Activated CD8-positive, alpha-beta memory T cell treated with anti-CD3 and anti-CD28 coated beads for 24 hours (primary cell): ENCODE measurements at places on chromosomes 2 and 18.

DNA sequence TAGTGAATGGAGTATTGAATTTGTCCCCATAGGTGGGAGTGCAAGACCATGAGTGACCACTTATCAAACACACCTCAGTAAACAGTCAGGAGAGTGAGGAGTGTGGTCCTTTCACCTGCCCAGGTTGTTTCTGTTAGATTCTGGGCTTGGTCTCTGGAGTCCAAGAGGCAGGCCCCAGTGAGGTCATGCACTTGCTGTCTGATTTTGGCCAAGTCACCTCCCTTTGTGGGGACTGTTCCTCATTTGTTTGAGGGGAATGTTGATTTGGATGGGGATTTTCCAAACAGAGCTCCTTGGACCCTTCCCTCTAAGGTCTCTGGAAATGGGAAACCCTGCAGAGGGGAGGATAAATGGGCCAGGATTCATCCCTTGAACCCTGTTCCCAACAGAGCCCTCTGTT, 7.3 kb downstream of the IL1RN start:
- peak; percentile 49 for DNase-seq

GRCh38 chr2:102251042-102251848, 60.1 kb upstream of the IL1RL1 start:
- DNase-seq: peak; percentile 83

- no peak for DNase-seq
Measured at GRCh38 chr2:197848602-197849001, 44.2 kb downstream of the PLCL1 start.

DNA sequence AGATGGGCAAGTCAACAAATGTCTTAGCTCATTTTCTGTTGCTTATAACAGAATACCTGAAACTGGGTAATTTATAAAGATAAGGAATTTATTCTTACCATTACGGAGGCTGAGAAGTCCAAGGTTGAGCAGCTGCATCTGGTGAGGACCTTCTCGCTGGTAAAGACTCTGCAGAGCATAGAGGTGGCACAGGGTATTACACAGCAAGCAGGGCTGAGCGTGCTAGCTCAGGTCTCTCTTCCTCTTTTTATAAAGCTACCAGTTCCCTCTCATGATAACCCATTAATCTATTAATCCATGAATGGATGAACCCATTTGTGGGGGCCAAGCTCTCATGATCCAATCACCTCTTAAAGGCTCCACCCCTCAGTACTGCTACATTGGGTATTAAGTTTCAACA, 109.1 kb downstream of the CDK15 start:
- no peak for DNase-seq

GRCh38 chr2:86769838-86770237, 20.9 kb downstream of the CD8A start:
- no peak for DNase-seq

- no peak for DNase-seq
Measured at GRCh38 chr2:182584462-182584861, 131.6 kb upstream of the DNAJC10 start.

- no peak for DNase-seq
Measured at GRCh38 chr2:625415-626333, 51.5 kb downstream of the TMEM18 start.

DNA sequence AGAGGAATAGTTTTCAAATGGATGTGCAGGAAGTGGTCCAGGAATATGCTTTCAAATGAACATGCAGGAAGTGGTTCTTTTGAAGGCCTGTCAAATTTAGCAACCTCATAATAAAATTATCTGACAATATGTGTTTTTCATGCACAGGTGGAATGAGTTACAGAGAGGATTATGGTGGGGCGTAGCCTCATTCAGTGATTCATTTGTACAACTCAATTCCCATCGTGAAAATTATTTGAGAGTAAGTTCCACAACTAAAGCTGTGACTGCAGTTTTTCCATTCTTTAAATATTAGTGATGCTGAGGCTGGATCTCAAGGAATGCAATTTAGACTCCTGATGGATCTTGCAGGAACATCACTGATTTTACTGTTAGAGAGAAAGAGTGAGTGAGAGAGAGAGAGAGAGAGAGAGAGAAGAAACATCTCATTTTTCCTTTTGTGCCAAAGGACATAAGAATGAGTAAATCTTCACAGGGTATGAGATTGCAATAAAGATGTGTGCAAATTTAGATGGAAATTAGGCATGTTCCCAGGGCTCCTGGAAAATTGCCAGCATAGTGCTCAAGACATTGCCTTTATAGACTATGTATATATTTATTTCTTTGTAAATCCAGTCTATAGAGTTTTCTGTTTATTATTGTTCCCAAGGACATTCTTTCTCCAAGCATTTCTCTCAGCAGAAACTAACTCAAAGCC, 394.9 kb upstream of the ZEB2 start:
- DNase-seq: no peak

DNA sequence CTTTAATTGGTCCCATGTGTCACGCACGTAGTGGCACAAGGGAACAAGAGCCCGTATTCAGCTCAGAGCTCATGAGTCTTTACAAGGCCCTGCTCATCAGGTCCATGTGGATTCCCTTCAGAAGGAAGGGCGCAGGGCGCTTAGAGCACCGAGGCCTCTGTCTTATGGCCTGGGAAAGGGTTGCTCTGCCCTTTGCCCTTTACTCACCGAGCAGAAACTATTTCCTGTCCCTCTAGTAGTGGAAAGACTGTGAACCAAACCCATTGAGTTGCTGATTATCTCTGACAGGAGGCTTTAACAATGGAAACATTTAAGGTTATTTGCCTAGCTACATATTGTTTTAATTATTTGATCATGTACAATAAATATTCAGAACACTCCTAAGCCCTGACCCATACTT, 102.0 kb upstream of the ACAA2 start:
- DNase-seq: no peak

- DNase-seq: no peak
Measured at GRCh38 chr2:6993229-6993640, 76.0 kb downstream of the RNF144A start.

- no peak for DNase-seq
Measured at GRCh38 chr2:207504513-207505170, 25.1 kb upstream of the CREB1 start.

GRCh38 chr2:199739413-199740110, 111.4 kb downstream of the FTCDNL1 start:
- peak; percentile 88 for DNase-seq

- DNase-seq: no peak
Measured at GRCh38 chr2:213227458-213227857, 56.8 kb upstream of the SPAG16 start.

DNA sequence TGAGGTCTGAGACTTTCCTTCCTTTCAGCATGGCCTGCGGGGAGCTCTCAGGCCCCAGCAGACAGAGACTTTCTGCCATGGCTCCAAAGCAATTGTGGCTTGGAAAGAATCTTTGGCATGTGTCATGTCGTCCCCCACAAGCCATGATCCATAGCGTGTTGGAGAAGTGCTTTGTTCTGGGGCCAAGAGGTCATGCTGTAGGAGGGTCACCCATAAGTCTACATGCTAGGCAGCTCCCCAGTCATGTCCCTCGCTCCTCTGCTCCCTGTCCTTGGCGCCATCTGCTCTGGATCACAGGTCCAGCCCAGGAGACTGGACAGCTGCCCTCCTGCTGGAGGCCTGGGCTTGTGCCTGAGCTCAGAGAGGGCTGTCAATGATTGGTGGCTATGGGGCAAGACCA, 78.8 kb upstream of the LCLAT1 start:
- DNase-seq: no peak

GRCh38 chr18:76357174-76357573, 137.9 kb downstream of the ZNF516 start:
- peak; percentile 7 for DNase-seq

DNA sequence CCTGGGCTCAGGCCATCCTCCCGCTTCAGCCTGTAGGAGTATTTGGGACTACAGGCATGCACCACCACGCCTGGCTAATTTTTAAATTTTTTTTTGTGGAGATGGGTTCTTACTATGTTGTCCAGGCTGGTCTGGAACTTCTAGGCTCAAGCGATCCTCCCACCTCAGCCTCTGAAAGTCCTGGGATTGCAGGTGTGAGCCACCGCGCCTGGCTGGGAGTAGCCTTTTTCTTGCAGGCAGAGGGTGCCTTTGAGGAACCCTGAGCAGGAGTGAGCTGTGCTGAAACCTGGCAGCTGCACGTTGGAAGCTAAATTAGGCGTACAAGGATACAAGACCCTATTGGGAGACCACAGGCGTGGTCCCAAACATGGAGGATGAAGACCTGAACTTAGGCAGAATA, 8.0 kb downstream of the CTDSP1 start:
- DNase-seq: no peak

- peak; percentile 41 for DNase-seq
Measured at GRCh38 chr18:77119851-77120491, 12.6 kb downstream of the MBP start.

DNA sequence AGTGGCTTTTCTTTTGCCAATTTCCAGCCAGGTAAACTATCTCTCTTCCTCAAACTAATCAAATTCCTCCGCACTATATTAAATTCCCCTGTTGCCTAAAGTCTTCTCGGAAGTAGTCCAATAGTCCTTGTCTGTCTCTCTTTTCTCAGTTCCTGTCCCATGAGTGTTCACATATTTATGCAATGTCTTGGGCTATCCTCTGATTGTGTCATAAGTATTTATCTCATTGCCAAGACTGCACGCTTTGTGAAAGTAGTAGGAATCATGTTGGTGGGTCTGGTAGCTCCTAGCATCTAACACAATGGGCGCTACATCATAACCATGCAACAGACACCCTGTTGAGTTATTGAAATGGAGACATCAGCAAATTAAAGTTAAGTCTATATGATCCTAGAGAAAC, 59.9 kb upstream of the POU3F3 start:
- no peak for DNase-seq

GRCh38 chr2:239132156-239132709, 268.6 kb downstream of the HDAC4 start:
- no peak for DNase-seq

GRCh38 chr2:23703583-23704385, 223.1 kb downstream of the ATAD2B start:
- DNase-seq: peak; percentile 47

- DNase-seq: no peak
Measured at GRCh38 chr18:31683968-31684278, 458 bp downstream of the B4GALT6 start.

- DNase-seq: peak; percentile 57
Measured at GRCh38 chr2:30222636-30223360, 8.5 kb upstream of the LBH start.

GRCh38 chr18:47226660-47227059, 24.8 kb downstream of the SKOR2 start:
- DNase-seq: no peak

GRCh38 chr18:58166278-58166844, 122.3 kb downstream of the NEDD4L start:
- peak; percentile 4 for DNase-seq

DNA sequence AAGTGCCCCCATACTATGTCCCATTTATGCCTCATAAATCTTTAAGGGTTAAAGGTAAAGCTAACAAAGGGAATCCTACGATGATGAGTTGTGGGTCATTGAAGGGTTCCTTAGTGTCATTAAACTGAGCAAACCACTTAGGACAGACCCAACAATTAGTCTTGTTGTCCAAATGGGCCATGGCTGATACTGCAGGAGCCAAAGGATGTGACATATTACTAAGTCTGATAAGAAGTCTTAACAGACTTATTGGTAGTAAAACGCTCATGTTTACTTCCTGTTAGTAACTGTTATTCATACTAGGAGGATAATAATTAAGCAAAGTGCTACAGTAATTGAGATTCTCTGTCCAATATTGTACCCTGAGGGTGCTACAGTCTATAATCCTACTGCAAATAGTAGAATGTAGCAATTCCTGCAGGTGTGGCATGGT, 96.8 kb downstream of the PTPN4 start:
- no peak for DNase-seq

DNA sequence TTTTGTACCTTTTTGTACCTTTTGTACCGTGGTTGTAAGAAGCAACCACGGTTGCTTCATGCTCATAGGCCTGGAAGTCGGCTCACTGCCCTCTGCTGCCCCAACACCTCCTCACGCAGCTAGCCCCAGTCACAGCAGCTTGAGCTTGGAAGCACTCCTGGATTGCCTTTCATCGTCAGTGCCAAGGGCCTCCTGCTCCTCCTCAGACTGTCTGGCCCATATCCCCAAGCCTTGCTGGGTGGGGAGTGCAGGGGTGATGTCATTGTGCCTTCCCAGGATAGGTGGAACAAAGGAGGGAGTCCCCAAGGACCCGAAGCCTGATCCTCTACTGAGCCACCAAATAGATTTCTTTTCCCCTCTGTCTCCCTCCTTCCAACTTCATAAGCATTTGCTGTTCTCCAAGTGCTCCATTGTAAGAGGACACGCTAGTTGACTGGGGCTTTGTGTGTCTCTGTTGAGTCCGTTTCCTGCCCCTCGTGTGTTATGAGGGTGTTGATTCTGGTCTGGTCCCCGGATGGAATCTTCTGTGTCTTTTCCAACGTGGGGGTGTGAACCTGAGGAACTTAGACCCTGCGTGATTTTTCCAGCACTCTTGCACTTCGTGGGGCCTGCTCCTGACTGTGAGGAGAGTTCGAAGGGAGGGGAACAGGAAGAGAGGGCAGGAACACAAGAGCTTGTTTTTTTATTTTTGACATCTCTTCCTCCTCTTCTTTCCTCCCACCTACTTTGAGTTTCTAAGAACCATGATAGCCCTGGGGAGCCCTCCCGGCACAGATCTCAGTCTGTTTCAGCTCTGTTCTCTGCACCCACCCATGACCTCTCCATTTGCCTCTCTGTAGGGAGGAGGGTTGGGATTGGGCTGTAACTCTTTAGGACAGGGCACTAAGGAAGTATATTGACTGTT, 127.2 kb upstream of the EML6 start:
- DNase-seq: peak; percentile 75

- no peak for DNase-seq
Measured at GRCh38 chr2:42124011-42124785, 45.0 kb upstream of the EML4 start.

DNA sequence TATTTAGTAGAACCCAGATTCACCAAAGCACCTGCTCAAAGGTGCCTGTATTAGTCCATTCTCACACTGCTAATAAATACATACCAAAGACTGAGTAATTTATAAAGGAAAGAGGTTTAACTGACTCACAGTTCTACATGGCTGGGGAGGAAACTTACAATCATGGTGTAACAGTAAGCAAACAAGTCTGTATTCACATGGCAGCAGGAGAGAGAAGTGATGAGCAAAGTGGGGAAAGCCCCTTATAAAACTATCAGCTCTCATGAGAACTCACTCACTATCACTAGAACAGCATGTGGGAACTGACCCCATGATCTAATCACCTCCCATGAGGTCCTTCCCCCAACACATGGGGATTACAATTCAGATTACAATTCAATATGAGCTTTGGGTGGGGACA, 28.0 kb upstream of the DDX18 start:
- DNase-seq: no peak

- DNase-seq: no peak
Measured at GRCh38 chr2:118291251-118291880, 203.1 kb downstream of the INSIG2 start.

DNA sequence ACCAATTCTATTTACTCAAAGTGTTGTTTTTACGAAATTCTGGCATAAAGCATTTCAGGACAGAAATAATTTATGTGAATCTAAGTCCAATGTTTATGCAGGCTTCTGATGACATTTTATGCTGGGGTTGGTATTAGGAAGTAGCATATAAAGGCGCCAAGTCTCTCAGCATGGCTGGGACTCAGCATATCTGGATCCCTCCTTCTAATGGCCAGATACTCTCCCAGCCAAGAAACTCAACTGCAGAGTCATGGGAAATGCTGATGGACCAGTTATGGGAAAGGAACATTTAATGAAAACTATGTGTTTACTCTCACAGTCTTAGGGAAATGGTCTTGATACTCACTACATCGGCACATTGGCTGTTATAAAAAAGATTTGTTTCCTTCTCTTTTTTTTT, 392.2 kb downstream of the ARHGAP15 start:
- no peak for DNase-seq
